Effector memory CD4-positive, alpha-beta T cell (primary cell): ENCODE measurements at places on chromosomes 5 and 9.

- DNase-seq = no peak
These were observed 2.5 kb downstream of the EGFL7 start for GRCh38 chr9:136665111-136665703.

- no peak for DNase-seq
These were observed 113.4 kb downstream of the NR3C1 start for GRCh38 chr5:143290125-143290524.

DNA sequence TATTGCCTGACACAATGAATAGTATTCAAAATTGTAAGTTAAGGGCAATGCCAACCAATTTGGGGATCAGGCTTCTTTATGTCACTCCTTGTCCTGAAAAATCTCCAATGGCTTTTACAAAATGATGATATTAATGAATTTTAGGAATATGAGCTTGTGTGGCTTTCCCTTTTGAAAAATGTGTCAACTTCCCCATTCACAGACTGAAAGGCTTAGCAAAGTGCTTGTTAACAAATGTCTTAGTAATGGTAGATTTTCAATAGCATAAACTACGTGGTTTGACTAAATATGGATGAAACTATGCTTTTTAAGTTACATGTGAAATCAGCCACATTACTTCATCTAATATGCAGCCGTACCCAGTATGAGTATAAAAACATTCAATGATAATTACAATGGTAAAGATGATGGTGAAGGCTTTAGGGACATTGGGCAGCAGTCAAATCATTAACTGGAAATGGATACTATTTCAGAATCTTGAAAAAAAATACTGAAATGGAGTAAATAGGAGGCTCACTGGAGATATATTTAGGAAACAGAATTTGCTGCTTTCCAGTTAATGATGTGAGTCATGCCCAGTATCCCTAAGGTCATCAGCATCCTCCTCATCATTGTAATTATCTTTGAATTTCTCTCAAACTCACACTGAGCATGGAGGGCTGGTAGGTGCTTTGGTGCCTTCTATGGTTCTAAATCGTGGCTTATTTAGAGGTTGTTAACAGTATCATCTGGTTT is 113.3 kb upstream of the ZNF608 start:
- no peak for DNase-seq

DNA sequence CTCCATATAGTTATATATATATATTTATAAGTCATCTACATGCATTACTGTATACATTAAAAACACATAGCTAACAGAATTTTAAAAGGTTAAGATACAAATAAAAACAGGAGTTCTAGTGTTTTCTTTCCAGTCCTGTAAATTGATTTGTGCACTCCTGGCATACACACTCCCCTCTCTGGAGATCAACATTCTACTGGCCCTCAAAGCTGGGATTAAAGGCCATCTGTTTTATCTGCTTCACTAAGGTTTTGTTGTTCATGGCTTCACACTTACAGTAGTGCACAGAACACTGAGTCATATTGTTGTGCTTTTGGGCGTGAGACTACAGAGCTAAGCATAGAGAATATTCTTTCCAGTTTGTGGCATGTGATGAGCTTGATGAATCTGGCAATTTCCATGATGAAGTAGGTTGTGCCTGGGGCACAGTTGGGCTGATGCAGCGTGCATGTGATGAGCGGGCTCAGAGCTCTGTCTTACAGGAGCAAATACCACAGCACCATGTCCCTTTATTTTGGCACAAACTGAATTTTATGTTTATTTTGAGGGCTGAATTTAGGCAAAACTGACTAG is 98.2 kb downstream of the TAF11L14 start:
- no peak for DNase-seq

DNA sequence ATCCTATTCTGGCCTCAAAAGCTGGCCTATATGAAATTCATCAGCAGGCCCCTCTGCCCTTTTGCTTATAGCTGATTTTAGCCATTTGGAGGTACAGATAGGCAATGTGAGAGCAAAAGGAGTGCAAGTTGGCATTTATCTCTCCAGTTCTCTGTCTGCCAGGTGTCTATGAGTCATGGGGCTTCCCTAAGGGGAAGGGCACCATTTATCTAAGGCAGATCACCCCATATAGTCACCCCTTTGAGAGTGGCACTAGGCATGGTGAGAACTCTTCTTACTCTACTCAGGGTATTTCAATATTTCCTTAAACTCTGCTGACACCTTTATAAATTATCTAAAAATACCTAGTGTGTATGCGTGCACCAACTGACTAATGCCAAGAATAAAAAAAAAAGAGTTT is 314.7 kb upstream of the CDH6 start:
- DNase-seq = no peak

GRCh38 chr9:751137-752051 is 90.1 kb upstream of the DMRT1 start:
- DNase-seq = no peak

- no peak for DNase-seq
These were observed 30.5 kb upstream of the MSX2 start for GRCh38 chr5:174693697-174694385.

GRCh38 chr5:159210210-159210661 is 883 bp upstream of the RNF145 start:
- no peak for DNase-seq

GRCh38 chr9:80866121-80866520 is 823.2 kb downstream of the TLE1 start:
- DNase-seq = no peak

DNA sequence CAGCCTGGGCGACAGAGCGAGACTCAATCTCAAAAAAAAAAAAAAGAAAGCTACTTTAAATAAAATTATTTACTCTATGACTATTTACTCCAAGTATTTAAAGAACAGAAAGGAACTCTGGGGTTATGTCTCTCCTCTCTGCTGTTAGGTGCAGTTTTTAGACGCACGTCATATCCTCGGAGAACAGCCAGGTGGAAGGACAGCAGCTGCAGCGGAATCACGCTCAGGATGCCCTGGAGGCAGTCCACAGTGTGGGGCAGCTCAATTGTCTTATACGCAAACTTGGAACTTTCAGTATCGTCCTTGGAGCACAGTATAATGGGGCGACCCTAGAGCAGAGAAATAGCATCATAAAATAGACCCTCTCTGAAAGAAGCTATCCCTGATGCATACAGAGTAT is 10.4 kb upstream of the MAPK9 start:
- no peak for DNase-seq

- no peak for DNase-seq
These were observed 24.2 kb upstream of the SIL1 start for GRCh38 chr5:139222346-139222745.

GRCh38 chr5:142262683-142263082 is 62.1 kb downstream of the SPRY4 start:
- DNase-seq = no peak

DNA sequence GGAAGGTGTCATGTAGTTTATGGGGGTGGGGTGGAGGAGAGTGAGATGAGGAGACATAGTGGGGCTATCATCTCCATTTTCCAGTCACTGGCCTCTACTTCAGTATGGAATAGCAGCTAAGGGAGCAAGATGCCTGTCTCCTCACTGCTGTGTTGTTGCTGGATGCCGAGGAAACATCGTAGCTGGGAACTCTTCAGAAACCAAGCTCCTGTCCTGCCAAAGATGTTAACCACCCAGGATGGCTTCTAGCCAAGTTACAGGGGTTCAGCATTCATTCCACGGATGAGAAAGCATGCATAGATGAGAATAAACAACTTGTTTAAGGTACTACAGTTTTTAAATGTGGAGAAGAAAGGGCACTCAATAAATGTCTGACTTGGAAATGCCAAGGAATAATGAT is 226.5 kb downstream of the ASTN2 start:
- no peak for DNase-seq

DNA sequence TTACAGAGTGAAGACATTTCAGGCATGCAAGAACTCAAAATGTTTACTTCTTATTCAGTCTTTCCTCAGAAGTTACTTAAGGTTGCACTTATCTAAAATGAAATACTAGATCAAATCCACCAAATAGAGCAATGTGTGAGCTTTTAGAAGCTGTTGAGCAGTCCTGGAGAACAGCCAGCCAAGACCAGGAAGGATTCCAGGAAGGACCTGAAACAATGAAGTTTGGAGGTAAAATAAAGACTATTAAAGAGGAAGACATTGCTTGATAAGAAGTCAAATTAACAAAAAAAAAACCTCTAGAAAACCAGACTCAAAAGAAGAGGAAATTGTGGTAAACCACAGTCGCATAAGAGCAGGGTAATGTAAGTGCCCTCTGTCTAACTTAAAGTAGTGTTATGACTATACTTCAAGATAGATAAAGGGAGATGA is 156.2 kb upstream of the S1PR3 start:
- no peak for DNase-seq

DNA sequence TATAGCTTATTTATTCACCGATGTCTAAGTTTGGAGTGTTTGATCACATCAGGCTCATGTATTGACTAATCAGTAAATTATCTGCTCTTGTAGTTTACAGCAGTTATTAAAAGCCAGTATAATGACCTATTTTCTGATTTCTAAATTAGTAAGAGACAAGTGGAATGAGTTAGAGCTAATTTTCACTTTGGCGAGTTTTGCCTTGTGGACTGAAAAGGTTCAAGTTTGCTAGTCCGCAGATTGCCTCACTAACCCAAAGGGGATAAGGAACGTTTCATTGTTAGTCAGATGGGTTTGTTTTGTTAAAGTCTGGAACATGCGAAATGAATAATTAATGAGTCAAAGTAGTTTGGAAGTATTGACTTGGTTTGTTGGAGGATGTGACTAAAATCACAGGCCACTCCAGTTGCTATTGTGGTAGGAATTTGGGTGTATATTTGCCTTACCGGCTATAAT is 40.1 kb downstream of the SMARCA2 start:
- no peak for DNase-seq

DNA sequence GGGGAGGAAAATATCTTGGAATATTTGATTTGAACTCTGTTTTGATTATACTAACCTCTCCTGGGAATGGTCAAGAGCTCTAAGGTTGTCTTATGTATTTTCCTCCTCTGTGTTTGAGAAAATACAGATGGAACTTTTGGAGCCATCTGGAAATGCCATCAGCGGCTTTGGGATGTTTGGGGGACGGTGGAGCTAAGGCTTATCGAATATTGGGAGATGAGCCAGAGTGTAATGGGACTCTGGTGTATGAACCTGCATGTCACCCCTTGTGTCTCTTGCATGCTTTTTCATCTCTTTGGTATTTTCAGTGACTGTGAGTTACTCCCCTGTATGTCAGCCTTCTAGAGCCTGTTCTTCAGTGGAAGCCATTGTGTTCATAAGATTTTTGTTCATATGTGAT is 180.0 kb upstream of the OTULINL start:
- DNase-seq = no peak

GRCh38 chr5:171599411-171599810 is 180.0 kb downstream of the FGF18 start:
- no peak for DNase-seq

DNA sequence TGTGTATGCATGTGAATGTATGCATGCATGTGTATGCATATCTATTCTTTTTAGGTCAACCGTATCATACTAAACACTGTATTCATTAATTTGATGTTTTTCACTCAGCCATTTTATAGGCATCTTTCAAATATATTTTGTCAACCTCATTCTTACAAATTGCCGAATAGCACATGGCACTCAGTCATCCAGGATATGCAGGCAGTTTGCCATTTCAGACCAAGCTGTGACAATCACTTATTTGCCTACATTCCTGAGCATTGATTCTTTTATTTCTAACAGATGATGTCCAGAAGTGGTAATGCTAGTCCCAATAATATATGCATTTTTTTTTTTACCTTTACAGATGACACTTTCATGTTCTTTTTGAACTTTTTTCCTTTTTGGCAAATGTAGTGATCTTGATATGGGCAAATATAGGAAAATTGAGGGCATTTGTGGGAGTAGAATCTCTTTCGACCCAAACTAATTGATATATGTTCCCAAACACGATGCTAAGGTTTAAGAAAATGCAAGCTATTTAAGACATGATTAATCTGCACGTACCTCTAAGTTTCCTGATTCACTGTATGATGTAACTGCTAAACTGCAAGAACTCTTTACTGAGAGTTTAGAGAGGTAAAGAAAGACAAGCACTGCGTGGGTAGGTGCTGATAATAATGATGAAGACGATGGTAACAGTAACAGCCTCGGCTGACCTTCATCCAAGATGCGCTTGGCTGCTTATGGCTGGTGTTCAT is 153.9 kb upstream of the DAP start:
- no peak for DNase-seq

DNA sequence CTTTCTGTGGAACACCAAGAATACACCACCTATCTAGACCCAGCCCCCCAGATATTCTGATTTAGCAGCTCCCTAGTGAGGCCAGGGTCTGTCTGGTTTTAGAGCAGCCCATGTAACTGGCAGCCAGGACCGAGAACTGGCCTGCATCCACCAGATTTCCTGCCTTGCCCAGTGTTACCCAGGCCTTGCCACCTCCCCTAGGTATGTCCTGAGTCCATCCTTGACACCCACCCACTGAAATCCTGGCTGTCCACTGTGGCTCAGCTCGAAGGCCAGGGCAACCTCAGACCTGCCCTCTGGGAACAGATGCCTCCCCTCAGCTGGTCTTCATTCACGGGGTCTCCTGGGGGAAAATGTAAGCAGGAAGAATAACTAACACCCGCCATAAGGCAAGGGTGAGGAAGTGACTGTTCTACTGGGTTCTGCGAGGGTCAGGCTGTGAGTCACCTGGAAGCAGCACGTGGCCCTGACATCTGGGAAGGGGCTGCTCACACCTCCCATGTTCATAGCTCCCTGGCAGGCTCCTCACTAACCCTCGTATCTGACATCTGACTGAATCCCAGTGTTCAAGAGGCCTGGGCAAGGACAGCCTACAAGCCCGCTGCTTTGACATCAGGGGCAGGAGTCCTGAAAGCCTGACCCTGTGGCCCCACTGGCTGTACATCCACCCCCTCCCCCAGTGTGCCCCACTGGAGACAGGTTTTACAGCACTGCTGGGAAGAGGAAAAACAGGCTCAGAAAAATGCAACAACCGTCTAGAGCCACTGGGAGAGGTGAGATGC is 72.7 kb downstream of the SEMA4D start:
- no peak for DNase-seq

GRCh38 chr9:123322273-123323195 is 33.5 kb upstream of the CRB2 start:
- no peak for DNase-seq

DNA sequence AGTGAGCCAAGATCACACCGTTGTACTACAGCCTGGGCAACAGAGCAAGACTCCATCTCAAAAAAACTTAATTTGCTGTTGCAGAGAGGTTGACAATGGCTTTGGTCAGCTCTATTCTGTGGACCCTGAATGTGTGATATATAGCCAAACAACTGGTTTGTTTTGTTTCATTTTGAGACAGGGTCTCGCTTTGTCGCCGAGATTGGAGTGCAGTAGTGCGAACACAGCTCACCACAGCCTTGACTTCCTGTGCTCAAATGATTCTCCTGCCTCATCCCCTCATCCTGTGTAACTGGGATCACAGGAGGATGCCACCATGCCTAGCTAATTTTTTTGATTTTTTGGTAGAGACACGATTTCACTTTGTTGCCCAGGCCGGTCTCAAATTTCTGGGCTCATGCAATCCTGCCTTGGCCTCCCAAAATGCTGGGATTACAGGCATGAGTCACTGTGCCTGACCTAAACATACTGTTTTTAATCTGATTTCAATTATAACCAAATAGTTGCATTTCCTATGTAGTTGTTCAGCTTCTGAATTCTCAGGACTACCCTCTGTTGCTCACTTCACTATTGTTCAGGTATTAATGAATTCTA is 9.8 kb downstream of the RNF183 start:
- DNase-seq = no peak

GRCh38 chr5:135543485-135544304 is 7.9 kb upstream of the NEUROG1 start:
- no peak for DNase-seq
